ENCODE measurements at places on chromosomes 13 and 19.
A peak's percentile ranks its signal among the peaks of the same experiment; 100 is the strongest.

DNA sequence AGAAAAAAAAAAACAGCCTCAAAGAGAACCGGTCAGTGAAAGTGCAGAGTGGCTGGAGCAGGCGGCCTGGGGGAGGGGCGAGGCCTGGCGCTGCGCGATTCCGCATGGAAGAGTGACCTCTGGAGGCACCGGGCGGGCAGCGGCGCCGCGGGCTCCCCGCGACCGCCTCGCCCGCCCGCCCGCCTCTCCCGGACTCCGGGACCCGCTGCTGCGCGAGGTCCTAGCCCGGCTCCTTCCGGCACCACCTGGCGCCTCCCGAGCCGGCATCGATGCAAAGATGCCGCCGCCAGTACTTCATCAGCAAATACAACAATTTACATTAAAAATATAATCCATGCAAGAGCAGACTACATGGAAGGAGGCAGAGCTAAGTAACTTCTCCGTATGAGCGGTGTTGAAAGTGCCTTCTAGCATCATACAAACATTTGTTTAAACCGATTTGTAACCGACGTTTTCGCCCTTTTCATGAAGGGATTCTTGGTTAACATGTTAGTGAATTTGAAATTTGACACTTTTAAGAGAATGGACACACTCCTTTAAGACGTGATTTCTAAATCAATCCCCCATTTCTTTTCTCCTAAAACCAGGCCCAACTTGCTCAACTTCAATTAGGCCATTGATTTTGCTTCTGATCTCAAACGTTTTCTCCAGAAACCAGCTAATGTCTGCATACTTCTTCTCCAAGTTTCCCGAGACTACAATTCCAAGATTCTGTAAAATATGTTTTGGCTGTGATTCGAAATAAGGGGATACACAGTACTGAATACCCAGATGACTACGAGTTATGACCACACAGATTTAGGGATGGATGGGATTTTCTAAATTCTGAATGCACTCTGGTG is 2.1 kb downstream of the EFNB2 start:
- ATAC-seq, result no peak

GRCh38 chr13:43662976-43663375 is 123.8 kb downstream of the ENOX1 start:
- ATAC-seq, result no peak

- ATAC-seq, result no peak
Observed at GRCh38 chr19:4972509-4973230, 3.8 kb downstream of the KDM4B start.

DNA sequence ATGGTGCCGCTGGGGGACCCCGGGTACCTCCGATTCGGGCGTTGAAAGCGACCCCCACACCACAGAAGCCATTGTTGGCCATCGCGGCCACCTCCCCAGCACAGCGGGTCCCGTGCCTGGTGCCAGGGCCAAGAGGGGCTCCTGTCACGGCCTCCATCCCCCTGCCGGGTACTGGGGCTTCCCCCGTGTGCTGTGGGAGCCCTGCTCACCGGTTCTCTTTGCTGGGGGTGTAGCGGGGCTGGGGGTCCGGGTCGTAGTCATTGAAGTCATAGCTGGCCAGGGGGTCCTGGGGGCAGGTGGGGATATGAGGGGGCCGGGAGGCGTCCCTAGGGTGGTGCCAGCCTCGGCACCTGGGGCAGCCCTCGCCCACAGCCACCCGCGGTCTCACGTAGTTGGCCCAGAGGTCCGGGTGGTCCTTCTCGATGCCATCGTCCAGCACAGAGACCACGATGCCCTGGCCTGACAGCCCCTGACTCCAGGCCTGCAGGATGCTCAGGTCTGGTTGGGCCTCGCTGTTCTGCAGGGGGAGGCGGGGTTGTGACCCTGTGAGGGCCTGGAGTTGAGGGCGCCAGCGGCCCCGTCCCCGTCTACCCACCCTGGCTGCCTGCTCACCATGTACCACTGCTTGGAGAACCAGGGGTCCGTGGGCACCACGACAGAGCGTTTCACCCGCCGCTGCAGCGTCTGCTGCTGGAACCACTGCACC is 2.4 kb downstream of the PCSK4 start:
- ATAC-seq, result no peak

GRCh38 chr19:19871932-19872331 is 6.2 kb downstream of the ZNF253 start:
- ATAC-seq, result no peak

- ATAC-seq, result no peak
Observed at GRCh38 chr19:51319649-51320279, 8.3 kb downstream of the IGLON5 start.

- peak; percentile 14 for ATAC-seq
Observed at GRCh38 chr19:58229255-58229639, 533 bp downstream of the ZNF544 start.

GRCh38 chr19:15218501-15218900 is 13.7 kb downstream of the EPHX3 start:
- ATAC-seq, result no peak

DNA sequence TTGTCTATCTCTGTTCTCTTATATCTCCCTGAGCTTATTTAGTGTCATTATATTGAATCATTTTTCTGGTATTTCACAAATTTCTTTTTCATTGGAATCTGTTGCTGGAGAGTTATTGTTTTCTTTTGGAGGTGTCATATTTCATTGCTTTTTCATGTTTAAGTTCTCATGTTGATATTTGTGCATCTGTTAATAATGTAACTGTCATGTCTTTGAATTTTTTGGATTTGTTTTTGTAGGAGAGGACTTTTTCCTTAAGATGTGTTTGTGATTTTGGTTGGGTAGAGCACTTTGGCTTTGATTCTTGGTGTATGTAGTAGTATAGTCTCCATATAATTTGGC is 64.0 kb downstream of the DNAJC3 start:
- no peak for ATAC-seq

- no peak for ATAC-seq
Observed at GRCh38 chr19:21317821-21318220, 11.4 kb downstream of the ZNF708 start.

DNA sequence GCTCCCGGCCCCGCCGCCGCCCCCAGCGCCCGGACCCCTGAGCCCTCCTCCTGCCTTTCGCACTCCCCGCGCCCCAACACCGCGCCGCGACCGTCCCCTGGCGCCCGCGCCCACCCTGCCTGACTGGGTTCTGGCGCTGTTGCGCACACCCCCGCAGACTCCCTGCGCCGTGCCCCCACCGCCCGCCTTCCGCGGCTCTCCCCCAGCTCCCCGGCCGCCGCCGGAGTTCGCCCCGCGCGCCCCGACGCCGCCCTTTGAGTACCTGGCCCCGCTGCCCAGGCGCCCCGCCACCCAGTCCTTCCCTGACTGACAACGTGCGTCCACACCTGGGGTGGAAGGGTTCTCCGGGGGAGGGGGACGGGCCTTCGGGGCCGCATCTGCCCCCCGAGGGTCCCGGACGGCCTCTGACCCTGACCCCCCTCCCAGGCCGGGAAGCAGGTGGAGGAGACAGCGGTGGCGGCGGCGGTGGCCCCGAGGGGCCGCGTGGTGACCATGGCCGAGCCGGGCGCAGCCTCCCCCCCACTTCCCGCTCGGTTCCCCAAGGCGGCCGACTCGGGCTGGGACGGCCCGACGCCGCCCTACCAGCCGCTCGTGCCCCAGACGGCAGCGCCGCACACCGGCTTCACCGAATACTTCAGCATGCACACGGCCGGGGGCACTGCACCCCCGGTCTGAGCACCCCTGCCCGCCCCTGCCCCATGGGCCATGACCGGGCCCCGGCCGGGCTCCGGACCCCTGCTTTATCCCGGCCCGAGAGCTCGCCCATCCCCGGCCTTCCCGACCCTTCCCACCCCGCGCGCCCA is 1.4 kb upstream of the MEGF8 start:
- no peak for ATAC-seq

- ATAC-seq, result no peak
Observed at GRCh38 chr13:36405151-36405550, 27.1 kb upstream of the CCNA1 start.

DNA sequence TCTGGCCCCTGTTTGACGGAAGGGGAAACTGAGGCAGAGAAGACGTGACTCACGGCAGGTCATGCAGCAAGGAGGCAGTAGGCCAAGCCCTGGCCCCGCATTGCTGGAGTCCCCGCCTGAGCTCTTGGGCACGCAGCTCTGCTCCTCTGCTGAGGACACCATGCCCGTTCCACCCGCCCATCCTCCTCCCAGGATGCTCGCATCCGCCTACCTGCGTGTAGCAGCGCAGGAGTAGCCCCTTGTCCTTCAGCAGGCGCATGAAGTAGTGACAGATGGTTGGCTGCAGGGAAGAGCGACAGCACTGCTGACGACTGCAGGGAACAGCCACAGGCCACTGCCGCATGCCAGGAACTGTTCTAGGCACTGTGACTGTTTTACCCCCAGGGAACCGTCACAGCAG is 10.5 kb downstream of the SIRT2 start:
- ATAC-seq, result no peak

DNA sequence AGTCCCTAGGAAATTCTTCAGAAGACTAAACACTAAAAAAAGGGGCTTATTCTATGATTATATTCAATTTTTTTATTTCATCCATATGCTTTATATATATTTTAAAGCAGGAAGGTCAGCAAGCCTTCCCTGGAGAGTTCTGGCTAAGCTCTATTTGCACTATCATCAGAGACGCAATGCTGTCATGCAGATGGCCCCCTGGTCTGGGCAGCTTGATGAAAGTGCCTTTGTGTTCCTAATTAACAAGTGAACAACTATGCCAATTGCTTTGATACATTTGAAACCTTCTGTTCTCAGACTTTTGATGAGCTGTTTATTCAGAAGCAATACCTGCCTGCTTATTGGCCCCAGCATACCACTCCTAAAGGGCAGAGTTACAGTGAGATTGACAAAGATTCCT is 1344.6 kb downstream of the OLFM4 start:
- no peak for ATAC-seq
